ENCODE measurements at places on chromosomes 2 and 18.
A peak's percentile ranks its signal among the peaks of the same experiment; 100 is the strongest.

GRCh38 chr2:125004106-125004800 is 979.2 kb downstream of the CNTNAP5 start:
- DNase-seq, result no peak

- DNase-seq, result peak; percentile 53
Observed at GRCh38 chr2:166384774-166385173, 9.0 kb upstream of the SCN9A start.

DNA sequence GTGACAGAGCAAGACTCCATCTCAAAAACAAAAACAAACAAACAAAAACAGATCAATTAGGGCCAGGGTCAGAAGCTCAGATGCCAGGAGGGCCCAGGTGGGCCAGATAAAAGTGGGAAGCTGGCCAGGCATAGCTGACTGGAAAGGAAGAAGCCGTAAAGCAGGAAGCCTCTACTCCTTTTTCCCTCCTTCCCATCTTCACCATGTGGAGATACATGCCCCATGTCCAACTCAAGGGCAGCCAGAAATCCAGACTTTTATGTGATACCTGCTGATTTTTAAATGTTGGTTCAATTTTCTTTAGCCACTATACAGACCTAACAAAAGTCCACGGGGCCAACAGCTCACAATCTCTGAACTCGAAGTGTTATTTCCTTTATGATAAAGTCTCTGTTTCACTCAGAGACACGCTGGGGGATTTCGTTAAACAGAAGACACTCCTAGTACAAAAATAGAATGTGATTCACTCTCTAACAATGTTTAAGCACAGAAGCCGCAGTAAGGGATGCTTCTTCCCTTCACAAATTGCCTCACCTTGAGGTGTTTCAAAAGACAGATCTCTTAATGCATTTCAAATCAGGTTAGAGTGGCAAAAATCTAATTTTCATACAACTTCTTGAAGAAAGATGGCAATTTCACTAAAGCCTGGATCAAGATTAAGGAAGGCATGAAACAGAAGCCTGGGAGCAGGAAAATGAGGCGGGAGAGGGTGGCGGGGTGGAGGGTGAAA is 14.0 kb downstream of the TMEM247 start:
- DNase-seq, result peak; percentile 78

DNA sequence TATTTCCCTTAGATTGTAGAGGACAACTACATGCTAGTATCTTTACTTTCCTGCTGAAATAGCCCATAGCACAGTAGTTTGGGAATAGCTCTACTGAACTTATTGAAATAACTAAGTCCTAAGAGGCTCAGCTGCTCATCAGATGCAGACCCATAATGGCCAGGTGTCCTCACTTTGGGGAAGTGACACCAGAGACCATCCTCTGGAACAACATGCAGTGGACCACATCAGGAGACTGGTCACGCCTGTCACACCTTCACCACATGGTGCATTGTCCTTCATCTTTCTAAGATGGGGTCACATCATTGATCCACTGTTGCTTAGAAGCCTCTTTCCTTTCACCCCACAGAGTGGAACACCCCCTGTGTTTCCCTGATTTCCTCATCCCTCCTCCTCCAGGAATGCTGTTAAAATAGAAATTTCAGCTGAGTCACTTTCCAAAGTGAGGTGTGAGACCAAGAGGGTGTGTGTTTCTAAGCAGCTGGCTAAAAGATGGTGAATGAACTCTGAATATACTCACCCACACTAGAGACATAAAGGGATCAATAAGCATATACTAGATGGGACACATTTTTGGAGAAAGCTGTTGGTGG is 215.2 kb upstream of the LRRTM1 start:
- DNase-seq, result peak; percentile 25

DNA sequence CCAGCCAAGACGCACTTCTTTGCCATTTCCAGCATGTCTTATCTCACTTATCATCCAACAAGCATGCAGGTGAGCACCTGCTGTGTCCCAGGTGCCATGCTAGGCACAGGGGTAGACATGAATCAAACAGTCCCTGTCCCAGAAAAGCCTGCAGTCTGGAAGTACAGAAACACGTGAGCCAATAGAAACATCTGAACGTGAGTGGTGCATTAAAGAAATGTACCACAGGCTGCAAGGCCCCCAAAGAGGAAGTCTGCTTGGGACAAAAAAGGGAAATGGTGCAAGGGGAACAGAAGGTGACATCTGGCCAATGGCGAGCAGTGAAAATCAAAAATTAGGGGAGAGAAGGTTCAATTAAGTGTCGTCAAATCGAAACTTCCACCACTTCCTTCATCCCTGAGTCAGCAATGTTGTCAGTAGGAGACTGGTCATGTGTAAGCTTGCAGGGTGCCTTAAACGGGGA is 17.6 kb upstream of the TMEM247 start:
- no peak for DNase-seq
